Esophagus muscularis mucosa (tissue), 4 donors: ENCODE measurements at places on chromosomes 13 and 19. TPM values are rescaled to one million over a fixed set of nuclear protein-coding genes. Genes with fewer than 3 reads are reported as not detected.

GRCh38 chr13:83877651-83878355 is 4.5 kb downstream of the SLITRK1 start:
- no peak for DNase-seq

DNA sequence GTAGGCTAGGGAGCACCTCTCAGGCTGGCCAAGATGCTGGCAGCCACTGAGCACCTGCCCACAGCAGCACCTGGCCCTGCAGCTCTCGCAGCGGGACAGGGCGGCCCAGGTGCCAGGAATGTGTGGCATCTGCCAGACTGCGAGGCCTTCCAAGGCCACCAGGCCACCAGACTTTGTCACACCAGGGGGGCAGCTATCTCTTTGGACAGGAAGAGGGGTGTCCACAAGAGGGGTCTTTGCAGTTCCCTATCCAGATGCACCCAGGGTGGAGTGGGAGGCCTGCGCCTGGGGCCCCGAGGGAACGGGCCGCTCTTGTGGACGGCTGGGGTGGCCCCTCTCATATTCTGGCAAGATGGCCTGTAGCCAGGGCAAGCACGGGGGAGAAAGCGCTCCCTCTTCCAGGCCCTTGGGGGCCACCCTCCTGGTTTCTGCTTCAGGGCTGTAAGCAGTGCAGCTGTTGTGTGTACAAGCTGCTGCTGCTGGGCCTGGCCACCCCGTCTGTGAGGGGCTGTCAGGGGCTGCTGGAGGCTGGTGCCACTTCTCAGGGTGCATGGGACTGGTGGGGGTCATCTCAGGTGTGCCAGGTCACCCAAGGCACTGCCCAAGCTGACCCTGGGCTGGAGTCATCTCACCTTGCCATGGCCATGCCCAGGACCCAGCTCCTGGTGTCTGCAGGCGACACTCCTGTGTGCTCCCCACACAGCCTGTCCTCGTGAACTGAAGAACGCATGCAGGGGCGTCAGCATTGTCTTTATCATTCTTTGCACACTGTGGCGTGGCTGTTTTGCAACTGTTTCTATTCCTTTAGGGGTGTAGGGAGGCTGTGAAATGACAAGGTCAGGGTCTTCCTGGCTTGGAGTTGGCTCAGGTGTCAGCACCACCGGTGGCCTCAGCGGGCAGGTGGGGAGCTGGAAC is 1.8 kb downstream of the TEX29 start:
- DNase-seq: no peak

TMEM238 gene
- total RNA-seq: 7.5 TPM

GRCh38 chr13:105925496-105925895 is 610.0 kb downstream of the EFNB2 start:
- DNase-seq: no peak

PSG11 gene
- total RNA-seq: not detected

- DNase-seq: no peak
Measured at GRCh38 chr13:51825165-51825592, 19.8 kb downstream of the TMEM272 start.
